Muscle of leg (tissue), 16 donors: ENCODE measurements at places on chromosomes 7 and 10. TPM values are rescaled to one million over a fixed set of nuclear protein-coding genes. Genes with fewer than 3 reads are reported as not detected.

Gene MRLN
- total RNA-seq: 254 TPM

Gene DNAJC2
- 21.2 TPM for total RNA-seq

Gene NRAP
- 14.6 TPM for total RNA-seq

Gene TAS2R41
- total RNA-seq: not detected

Gene MKRN1
- total RNA-seq: 69.1 TPM

Gene C10orf105
- total RNA-seq: 0.09 TPM

Gene NKX1-2
- total RNA-seq: not detected

Gene C10orf95
- total RNA-seq: not detected

Gene TMEM225B
- total RNA-seq: 0.89 TPM

Gene CDC14C
- total RNA-seq: 0.04 TPM

Gene ELN
- total RNA-seq: 142 TPM

Gene FAM25C
- not detected for total RNA-seq

Gene CRHR2
- total RNA-seq: 0.40 TPM

Gene ABCF2
- 18.5 TPM for total RNA-seq

Gene TRIL
- 16.9 TPM for total RNA-seq

Gene CDK5
- 10.2 TPM for total RNA-seq

Gene TRPV6
- 0.09 TPM for total RNA-seq

Gene SPDYE2
- total RNA-seq: 0.04 TPM

Gene CNPY1
- total RNA-seq: 0.18 TPM

Gene TET1
- 20.6 TPM for total RNA-seq

Gene ZNF804B
- total RNA-seq: under 0.01 TPM

Gene HTR5A
- total RNA-seq: not detected

Gene GNGT1
- not detected for total RNA-seq

Gene MTPN
- 48.6 TPM for total RNA-seq
